ENCODE measurements at places on chromosomes 11 and 22.
A peak's percentile ranks its signal among the peaks of the same experiment; 100 is the strongest.

DNA sequence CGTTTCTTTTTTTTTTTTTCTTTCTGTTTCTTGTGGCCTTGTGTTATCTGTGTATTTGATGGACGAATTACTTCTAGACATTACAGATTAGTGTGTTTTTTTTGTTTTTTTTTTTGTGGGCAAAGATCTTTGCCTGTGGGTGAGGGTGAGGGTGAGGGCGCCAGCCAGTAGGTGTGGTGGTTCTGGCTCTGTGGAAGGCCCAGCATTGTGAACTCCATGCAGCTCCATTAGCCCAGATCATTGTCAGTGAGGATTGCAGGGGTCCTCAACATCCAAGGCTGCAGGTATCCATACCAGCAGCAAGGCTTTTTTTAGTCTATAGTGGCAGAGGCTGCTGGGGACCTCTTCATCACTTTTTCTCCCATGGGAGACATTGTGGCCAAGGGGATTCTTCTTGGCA lies 13.7 kb downstream of the BIRC2 start:
- DNase-seq: no peak

- peak; percentile 20 for DNase-seq
Measured at GRCh38 chr11:86749376-86749775, 51.0 kb upstream of the PRSS23 start.

GRCh38 chr11:62863687-62864335 lies 16.9 kb upstream of the SLC3A2 start:
- no peak for DNase-seq

- no peak for DNase-seq
Measured at GRCh38 chr11:30455025-30455424, 131.1 kb downstream of the MPPED2 start.

GRCh38 chr11:96680211-96681018 lies 290.6 kb downstream of the JRKL start:
- no peak for DNase-seq

DNA sequence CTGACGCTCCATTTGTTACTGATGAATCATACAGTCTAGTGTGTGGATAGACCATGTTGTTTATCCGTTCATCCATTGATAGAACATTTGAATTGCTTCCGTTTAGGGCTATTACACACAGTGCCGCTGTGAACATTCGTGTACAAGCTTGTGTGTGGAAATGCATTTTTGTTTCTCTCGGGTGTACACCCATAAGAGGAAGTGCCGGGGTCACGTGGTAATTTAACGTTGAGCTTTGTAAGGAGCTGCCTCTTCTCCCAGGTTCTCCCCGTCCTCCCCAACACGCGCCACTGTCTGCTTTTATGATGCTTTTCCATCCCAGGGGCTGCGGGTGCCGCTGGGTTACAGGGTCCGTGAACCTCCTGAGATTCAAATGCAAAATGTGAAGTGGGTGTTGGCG lies 142.3 kb downstream of the IGLL1 start:
- DNase-seq: no peak

DNA sequence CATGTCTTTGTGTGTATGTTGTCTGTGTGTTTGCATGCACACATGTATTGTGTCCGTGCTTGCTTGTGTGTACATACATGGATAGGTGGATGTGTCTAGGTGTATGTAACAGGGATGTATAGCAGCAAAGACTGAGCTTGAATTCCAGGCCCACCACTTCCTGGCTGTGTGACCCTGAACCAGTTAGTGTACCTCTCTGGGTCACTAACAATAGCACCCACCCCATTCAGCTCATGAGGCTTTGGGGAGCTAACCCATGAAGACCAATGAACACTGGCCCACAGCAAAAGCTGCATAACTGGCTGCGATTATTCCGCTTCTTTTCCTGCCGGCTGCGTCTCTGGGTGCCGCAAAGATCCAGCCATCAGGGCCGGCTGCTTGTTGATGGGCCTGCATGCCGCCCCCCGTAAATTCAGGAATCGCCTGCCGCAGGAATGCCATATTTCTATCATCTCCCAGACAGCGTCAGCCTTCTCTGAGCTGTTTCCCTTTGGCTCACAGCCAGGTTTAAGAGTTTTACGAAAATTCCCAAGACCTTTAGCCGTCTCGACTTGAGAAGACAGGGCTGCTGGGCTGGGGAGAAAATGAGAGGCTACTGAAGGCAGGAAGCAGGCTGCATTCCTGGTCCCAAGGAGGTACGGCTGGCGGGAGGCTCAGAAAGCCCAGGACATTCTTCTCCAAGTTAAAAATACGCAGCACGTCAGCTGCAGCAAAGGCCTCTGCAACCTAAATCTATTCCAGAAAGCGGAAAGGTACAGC lies 224.6 kb downstream of the MN1 start:
- no peak for DNase-seq

DNA sequence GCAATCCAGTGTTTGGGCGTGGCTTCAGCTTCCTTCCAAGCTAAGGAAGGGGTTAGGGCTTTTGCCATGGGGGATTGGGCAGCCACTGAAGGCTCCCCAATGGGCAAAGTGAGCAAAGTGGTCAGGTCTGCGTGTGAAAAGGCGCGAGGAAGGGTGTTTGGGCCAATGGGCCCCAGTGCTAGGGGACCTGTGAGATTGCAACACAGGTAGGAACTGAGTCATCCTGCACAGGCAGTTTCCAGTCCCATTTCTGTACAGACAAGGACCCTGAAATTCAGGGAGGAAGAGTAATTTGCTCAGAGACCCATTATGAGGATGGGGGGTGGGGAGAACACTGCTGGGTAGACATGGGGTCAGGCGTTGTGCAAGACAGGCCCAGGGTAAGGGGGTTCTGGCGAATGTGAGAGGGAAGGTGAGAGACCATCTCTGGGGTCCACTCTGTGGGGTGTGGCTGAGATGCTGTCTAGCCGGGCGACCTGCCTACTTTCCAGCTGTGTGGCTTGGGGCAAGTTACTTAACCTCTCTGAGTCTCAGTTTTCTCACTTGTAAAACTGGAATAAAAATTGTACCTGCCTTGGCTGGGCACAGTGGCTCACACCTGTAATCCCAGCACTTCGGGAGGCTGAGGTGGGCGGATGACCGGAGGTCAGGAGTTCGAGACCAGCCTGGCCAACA lies 7.3 kb downstream of the CCDC88B start:
- DNase-seq: no peak

DNA sequence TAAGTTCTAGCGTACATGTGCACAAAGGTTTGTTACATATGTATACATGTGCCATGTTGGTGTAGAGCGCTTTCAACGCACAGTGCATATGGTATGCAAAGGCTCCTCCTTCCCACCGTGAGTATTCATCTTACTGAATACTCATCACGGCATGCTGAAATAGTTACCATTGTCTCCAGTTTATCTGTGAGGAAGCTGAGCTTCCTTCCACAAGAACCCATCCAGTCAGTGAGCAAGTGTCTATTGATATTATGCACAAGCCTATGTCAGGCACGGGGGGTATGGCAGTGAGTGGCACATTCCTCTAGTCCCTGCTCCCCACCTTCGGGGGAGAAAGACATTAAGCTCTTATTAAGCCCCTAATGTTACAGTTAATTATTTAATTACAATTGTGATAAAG lies 28.1 kb downstream of the INSC start:
- DNase-seq: no peak

DNA sequence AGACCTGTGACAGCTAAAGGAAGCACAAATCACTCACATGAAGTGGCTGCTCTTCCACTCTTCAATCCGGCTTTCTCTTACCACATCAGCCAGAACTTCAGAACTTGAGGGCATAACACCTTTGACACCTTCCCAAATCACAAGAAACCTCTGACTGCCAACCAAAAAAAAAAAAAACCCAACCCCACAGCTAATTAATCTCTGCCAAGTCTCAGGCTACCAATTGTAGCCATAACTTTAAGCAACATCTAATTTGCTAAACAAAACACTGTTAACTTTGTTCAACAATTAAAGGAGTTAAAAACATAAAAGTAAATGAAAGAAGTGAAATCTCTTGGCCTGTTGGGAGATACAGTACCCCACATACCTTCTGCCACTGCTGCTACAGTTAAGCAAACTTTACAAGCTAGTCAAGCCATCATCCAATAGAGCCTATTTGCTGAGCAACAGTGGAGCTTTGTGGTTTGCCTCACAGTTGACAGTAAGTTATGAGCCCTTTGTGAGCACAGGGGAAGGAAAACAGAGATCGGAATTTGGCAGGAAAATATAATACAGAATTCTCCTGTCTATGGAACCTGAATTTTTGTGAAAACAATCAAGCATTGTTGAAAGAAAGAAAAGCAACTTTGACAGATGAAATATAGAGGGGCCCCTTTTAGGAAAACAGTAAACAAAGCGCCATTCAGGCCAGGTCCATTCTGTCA lies at the start of gene SOX6:
Gene SOX6, minus strand, starts transcription at position 490 of the 704 bp plus-strand sequence. CDS start 15,298 bp downstream, outside the sequence.
- no peak for DNase-seq

DNA sequence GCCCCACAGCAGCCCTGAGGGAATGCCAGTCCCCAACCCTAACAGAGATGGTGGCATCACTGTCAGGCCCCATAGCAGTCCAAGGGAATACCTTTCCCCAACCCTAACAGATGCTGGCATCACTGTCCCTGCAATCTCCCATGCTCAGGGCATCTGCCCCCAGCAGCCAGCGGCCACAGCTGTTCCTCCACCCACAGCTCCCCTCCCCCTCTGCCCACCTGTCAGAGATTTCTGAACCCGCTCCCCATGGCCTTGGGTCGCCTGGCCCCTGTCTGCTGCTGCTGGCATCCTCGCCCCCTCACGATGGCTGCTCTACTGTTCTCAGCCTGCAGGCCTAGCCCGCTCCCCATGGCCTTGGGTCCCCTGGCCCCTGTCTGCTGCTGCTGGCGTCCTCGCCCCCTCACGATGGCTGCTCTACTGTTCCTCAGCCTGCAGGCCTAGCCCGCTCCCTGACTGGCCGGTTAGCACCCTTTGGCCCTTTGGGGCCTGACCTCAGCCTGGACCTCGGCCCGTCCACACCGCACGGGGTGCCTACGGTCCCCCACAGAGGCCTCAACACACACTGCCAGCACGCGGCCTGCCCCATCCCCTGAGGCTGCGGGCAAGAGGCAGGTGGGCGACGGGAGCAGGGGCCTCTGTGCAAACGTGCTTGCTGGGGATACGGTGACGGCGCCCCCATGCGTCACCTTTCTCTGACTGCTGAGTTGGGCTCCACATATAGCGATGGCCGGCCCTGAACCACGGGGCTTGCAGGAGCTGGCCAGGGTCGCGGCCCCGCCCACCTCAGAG lies 20.7 kb downstream of the CHID1 start:
- DNase-seq: no peak

DNA sequence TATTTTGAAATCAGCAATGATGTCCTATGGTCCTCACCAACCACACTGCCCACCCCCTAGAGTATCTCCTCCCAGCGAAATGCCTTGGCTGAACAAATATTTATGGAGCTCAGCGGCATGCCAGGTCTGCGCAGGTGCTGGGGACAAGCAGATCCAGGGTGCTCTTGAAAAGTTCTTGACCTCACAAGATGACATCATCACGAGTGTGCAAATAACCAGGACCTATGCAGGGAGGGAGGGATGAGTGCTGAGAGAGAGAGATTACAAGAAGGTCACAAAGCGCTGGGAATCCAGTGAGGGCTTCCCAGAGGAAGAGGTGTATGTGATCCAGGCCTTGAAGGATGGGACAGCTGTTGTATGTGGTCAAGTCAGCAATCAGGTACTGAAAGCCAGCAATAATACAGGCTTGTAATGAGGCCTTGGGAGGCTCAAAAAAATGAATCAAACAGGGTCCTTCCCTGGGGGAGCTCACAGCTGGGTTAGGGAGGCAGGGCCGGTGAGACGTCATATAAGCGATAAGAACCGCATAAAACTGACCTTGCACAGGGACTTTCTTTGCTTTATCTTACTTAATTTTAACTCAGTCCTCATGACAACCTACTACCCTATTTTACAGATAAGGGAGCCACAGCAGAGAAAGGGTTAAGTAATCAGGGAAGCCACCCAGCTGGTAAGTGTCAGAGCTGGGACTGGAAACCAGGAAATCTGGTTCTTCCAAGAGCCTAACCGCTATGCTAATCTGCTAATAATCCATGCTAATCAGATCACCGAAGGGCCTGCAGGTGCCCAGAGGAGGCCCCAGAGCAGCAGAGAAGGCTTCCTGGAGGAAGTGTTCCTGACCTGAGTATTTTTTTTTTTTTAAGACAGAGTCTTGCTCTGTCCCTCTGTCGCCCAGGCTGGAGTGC lies 8.2 kb downstream of the ARRB1 start:
- DNase-seq: peak; percentile 72

DNA sequence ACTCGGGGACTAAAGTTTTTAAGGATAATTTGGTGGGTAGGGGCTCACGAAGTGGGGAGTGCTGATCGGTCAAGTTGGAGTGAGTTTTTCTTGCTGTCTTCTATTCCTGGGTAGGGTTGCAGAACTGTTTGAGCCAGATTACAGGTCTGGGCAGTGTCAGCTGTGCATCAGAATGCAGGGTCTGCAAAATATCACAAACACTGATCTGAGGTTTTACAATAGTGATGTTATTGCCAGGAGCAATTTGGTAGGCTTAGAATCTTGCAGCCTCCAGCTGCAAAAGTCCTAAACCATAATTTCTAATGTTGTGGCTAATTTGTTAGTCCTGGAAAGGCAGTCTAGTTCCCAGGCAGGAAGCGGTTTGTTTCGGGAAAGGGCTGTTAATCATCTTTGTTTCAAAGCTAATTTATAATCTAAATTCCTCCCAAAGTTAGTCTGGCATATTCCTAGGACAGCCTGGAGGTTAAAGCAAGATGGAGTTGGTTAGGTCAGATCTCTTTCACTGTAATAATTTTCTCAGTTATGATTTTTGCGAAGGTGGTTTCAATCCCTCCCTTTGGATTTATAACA lies 39.7 kb upstream of the CALCA start:
- DNase-seq: no peak

GRCh38 chr22:36640106-36640672 lies 63.4 kb downstream of the CACNG2 start:
- no peak for DNase-seq

DNA sequence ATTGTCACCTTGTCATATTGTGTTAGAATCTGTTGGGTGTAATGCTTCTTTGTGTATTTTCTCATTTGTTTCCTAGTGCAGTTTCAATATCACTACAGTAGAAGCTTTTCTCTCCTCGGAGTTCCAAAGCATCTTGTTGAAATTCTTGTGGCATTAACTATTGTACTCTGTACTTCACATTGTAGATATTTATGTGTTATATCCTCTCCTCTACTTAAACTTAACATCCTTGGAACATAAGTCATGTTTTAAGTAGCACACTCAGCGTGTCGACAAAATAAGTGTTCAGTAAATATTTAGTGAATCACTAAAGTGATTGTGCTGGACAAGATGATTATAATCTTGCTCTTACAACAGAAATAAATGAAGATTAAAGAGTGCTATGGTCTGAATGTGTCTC lies 201.7 kb downstream of the ARHGAP42 start:
- no peak for DNase-seq

GRCh38 chr22:50420581-50420980 lies 54.3 kb downstream of the SBF1 start:
- DNase-seq: no peak

- peak; percentile 41 for DNase-seq
Measured at GRCh38 chr11:69145050-69145380, 10.7 kb upstream of the SMIM38 start.
